ENCODE measurements at places on chromosomes 4 and X. TPM values are rescaled to one million over a fixed set of nuclear protein-coding genes. Genes with fewer than 3 reads are reported as not detected.
A peak's percentile ranks its signal among the peaks of the same experiment; 100 is the strongest.

DNA sequence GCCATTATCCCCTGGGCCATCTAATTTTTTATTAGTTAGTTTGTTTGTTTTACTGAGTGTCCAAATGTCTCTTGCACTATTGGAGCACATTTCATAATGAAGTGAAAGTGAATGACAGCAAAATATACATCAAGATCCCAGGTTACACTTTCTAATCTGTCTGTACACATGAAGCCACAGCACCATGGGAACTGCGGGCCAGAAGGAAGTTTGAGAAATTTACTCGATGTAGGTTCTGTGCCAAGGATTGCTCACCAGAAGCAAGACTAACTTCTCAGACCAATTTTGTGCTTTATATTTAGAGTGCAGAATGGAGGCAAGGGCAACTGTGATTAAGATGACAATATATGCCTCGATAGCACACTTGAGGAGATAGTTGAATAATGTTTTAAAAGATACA, 258.0 kb downstream of the COL25A1 start:
- no peak for DNase-seq

- DNase-seq = no peak
These were observed 27.8 kb upstream of the ALB start for GRCh38 chr4:73376251-73376650.

DNA sequence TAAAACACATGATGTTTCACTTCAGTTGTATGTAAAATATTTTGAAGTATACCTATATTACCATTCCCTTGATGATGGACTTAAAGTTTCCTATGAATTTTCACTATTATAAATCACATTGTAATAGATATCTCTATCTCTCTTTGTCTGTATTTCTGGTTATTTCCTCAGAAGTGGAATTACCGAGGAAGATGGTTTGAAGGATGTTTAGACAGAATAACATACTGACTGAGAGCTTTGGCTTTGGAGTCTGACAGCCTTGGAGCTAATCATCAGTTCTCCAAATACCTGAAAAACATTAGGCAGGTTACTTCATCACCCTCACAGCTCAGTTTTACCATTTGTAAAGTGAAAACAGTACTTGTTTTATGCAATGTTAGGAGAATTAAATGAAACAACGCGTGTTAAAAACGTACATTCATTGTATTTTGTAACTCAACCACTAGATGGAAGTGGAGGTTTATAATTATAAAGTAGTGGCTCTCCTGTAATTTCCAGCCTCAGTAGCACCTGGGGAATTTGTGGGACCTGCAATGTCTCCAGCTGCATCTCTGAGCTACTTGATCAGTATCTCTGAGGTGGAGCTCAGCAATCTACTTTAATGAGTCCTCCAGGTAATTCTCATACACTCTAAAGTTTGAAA, 14.3 kb downstream of the JCHAIN start:
- DNase-seq = no peak

DNA sequence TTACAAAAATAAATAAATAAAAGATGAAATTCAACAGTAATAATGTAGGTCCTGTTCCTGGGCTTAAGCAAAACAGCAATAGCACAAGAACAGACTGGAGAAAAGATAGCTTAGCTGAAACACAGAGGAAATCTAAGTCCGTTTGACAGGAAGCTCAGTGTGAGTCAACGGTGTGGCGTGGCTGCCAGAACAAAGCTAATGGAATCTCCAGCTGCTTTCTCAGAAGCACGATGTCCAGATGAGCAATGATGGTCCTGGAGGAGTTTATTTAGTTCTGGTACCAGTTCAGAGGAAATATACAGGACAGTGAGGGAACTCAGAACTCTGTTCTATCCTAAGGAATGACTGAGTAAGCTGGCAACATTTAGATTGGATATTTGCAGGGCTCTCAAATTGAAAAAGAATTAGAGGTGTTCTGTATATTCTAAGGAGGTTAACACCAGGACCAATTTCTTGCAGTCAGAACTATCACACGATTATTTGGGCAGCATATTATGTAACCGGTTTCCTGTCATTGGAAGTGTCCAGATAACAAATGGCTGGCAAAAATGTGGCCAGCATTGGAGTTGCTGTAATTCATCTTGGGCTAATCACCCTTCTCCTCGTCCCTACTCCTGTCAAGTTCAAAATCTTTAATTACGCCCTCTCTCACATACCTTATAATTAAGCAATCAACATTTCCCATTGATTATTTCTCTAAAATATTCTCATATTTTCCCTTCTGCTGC, 12.7 kb downstream of the GAB3 start:
- peak; percentile 64 for DNase-seq

- DNase-seq = no peak
These were observed 18.8 kb downstream of the PPP4R3C start for GRCh38 chrX:27444093-27444908.

- DNase-seq = no peak
These were observed 311.1 kb upstream of the SLC7A11 start for GRCh38 chr4:138553001-138553845.

- DNase-seq = no peak
These were observed 38.6 kb downstream of the COL4A6 start for GRCh38 chrX:108399418-108400165.

Gene IL2
- total RNA-seq = not detected

Gene SPRY1
- total RNA-seq = 37.3 TPM

Gene ARHGAP36
- total RNA-seq = not detected

Gene DCHS2
- total RNA-seq = not detected

Gene OGT
- 72.7 TPM for total RNA-seq
